Effector memory CD8-positive, alpha-beta T cell (primary cell): ENCODE measurements at places on chromosomes 3 and 15.
A peak's percentile ranks its signal among the peaks of the same experiment; 100 is the strongest.

GRCh38 chr15:83504365-83504764, 57.2 kb downstream of the SH3GL3 start:
- H3K4me3 ChIP-seq: no peak overlapping the region
- no peak for DNase-seq

GRCh38 chr3:181879926-181880325, 168.2 kb downstream of the SOX2 start:
- H3K36me3 ChIP-seq: no peaks in the 10 kb centered on the region
- no peak overlapping the region for H3K27ac ChIP-seq
- DNase-seq: no peak
- no peaks in the 10 kb centered on the region for H3K27me3 ChIP-seq

DNA sequence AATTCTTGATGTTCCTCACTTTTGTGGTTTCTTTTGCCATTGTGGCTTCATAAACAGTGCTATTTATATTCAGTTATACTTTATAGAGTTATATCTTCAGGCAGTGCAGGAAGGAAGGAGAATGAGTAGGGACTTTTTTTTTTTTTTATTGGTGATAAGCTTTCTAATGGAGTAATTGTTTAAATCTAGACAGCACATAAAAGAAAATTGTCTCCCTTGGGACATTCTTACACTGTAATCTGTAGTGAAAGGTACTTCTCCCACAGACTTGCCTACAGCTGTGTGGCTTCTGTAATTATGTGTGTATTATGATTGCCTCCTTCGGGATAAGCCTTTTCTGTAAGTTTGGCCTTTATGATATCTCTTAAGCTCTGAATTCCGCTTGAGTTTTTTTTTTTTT, 41.6 kb downstream of the WDR76 start:
- no peak overlapping the region for H3K4me3 ChIP-seq
- H3K27ac ChIP-seq: no peak overlapping the region
- no peaks in the 10 kb centered on the region for H3K27me3 ChIP-seq

GRCh38 chr3:41095702-41096101, 103.6 kb upstream of the CTNNB1 start:
- H3K27ac ChIP-seq: no peak overlapping the region
- H3K4me1 ChIP-seq: no peaks in the 10 kb centered on the region
- no peak overlapping the region for H3K4me3 ChIP-seq
- H3K27me3 ChIP-seq: peaks cover 17% of the 10 kb centered on the region
- no peak for DNase-seq

DNA sequence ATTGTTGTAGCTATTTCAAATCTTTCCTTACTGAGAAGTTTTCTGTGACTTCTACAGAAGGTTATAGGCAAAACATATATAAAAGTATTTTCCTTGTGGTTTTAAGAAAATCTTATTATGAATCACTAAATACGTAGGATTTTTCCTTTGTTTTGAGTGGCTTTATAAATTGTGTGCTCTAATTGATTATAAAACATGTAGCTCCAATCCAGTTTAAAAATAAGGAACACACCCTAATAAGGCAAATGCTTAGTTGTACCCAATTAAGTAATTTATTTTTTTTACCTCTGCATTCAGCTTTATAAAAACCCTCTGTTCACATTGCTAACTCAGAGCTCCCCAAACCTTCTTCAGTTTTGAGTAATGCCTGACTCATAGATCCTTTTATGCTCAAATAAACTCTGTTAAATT, 408.0 kb downstream of the NAALADL2 start:
- H3K27me3 ChIP-seq: no peaks in the 10 kb centered on the region
- peaks cover 2% of the 10 kb centered on the region for H3K36me3 ChIP-seq

- H3K4me1 ChIP-seq: peaks cover 18% of the 10 kb centered on the region
- peak overlapping the region; percentile 38 for H3K27ac ChIP-seq
- DNase-seq: no peak
- H3K27me3 ChIP-seq: no peaks in the 10 kb centered on the region
- H3K4me3 ChIP-seq: no peak overlapping the region
Measured at GRCh38 chr15:31398677-31399301, 72.2 kb downstream of the KLF13 start.

GRCh38 chr15:77013776-77014131, 18.8 kb downstream of the PSTPIP1 start:
- no peaks in the 10 kb centered on the region for H3K27me3 ChIP-seq
- peak overlapping the region; percentile 96 for H3K4me3 ChIP-seq
- peak overlapping the region; percentile 96 for H3K27ac ChIP-seq
- H3K4me1 ChIP-seq: peaks cover 83% of the 10 kb centered on the region
- DNase-seq: peak; percentile 82

DNA sequence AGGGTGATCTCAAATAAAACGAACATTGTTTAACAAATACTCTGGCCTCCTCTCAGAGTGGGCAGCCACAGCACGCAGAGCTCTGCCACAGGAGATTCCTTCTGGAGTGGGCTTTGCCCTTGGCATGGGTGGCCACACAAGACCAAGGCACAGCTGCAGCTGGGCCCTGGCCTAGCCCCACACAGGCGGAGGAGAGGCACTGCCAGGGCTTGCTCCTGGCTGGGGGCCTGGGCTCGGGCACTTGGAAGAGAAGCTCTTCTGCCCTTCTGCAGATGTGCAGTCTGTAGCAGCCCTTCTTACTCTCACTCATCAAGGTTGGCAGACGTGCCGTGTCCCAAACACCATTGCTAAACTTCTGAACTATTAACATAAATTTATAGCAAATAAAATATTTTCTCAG, 67.2 kb downstream of the CRTC3 start:
- peaks cover 35% of the 10 kb centered on the region for H3K4me1 ChIP-seq
- DNase-seq: no peak
- H3K27me3 ChIP-seq: no peaks in the 10 kb centered on the region
- peaks cover 10% of the 10 kb centered on the region for H3K36me3 ChIP-seq
- H3K4me3 ChIP-seq: no peak overlapping the region

- H3K36me3 ChIP-seq: peaks cover 4% of the 10 kb centered on the region
- peaks cover 37% of the 10 kb centered on the region for H3K27me3 ChIP-seq
- no peak for DNase-seq
- H3K4me1 ChIP-seq: peaks cover 24% of the 10 kb centered on the region
- H3K4me3 ChIP-seq: peak overlapping the region; percentile 27
Measured at GRCh38 chr15:39578851-39579486, 1.9 kb upstream of the THBS1 start.

- H3K27ac ChIP-seq: no peak overlapping the region
- no peak for DNase-seq
- no peak overlapping the region for H3K4me3 ChIP-seq
- H3K4me1 ChIP-seq: no peaks in the 10 kb centered on the region
- no peaks in the 10 kb centered on the region for H3K36me3 ChIP-seq
Measured at GRCh38 chr3:159038405-159038804, 236.6 kb downstream of the MFSD1 start.
